Stimulated activated memory B cell treated with anti-CD40 and anti-IgM and Interleukin-4, amounts not matched to agents 10 μg/mL and 1 μg/mL and 100 μg/mL, for 72 hours (primary cell): ENCODE measurements at places on chromosomes 3 and 15.
A peak's percentile ranks its signal among the peaks of the same experiment; 100 is the strongest.

GRCh38 chr3:131794766-131795388, 239.9 kb downstream of the CPNE4 start:
- H3K27me3 ChIP-seq: peaks cover 27% of the 10 kb centered on the region
- no peak for ATAC-seq
- peaks cover 22% of the 10 kb centered on the region for H3K4me1 ChIP-seq
- no peaks in the 10 kb centered on the region for H3K36me3 ChIP-seq

DNA sequence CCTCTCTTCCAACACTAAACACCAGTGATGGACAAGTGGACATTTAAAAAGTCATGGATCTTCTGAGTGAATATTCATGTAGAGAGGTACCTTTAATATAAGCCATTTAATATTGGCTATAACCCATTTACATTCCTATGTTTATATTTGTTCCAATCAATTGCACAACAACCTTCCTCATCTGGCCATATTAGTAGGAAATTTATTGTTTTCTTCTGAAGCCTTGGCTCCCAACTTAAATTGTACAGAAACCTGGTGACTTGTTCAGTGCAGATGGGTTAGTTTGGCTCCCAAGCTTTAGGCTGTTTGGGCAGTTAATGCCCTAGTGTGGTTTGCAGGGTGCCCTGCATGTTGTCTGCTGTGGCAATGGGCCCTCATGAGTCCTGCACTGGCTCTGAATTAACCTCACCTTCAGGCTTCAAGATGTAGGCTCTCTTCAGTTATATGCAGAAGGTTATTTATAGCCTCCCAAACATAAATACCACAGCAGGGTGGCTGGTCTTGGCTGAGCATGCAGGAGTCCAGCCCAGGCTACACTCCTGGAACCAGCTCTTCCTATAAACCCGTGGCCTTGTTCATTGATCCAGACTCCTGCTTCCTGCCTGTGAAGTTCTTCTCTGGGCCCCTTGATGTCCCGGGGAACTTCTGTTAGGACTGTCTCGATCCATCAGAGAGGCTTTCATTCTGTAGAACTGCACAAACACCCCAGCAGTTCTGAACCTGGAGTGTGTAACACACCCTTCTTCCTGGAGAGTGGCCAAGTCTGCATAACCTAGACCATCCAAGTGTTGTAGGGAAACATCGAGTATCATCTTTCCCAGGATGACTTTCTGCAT, 57.0 kb downstream of the DUT start:
- H3K27ac ChIP-seq: no peak overlapping the region
- H3K27me3 ChIP-seq: peaks cover 28% of the 10 kb centered on the region
- no peak for ATAC-seq

- no peak overlapping the region for H3K4me3 ChIP-seq
- peaks cover 9% of the 10 kb centered on the region for H3K4me1 ChIP-seq
- H3K36me3 ChIP-seq: no peaks in the 10 kb centered on the region
- H3K27ac ChIP-seq: no peak overlapping the region
- H3K27me3 ChIP-seq: peaks cover 67% of the 10 kb centered on the region
Observed at GRCh38 chr15:69074001-69074842, 59.7 kb downstream of the NOX5 start.

GRCh38 chr3:16430717-16431630, 82.5 kb downstream of the RFTN1 start:
- peaks cover 82% of the 10 kb centered on the region for H3K4me1 ChIP-seq
- peak; percentile 95 for ATAC-seq
- H3K4me3 ChIP-seq: peak overlapping the region; percentile 66

DNA sequence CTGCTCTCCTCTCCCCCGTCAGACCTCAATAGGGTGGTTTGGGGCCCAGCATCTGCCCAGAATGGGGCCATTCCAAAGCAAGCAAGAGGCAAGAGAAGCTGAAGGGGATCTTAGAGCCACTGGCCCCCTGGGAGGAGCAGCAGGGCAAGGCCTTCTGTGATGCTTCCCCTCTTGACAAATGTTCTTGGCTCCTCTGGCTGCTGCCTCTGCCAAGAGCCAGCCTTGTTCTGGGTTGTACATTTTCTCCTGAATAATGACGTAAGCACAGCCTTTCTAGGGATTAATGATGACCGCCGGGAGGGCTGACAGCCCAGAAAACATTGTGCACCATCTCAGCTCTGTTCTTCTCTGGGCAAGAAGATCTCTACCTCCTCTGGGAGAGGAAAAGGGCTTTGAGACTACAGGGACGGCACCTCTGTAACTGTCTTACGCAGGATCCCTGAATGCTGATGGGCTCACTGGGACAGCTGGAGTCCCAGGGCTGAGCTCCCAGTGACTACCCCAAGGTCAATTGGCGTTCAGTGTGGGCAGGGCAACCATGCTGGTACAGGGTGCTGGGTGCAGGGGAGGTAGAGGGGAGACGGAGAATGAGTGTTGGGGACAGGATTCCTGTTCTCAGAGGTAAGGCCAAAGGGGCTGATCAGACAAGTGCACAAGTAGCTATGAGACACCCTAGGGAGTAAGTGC, 253.3 kb downstream of the FAM43A start:
- H3K27me3 ChIP-seq: peaks cover 11% of the 10 kb centered on the region
- peaks cover 30% of the 10 kb centered on the region for H3K4me1 ChIP-seq
- ATAC-seq: no peak
- H3K27ac ChIP-seq: no peak overlapping the region
- no peak overlapping the region for H3K4me3 ChIP-seq

- peaks cover 8% of the 10 kb centered on the region for H3K36me3 ChIP-seq
- H3K27ac ChIP-seq: no peak overlapping the region
Observed at GRCh38 chr15:85770096-85771041, 24.4 kb downstream of the KLHL25 start.

GRCh38 chr3:16119887-16120286, 54.6 kb upstream of the GALNT15 start:
- H3K4me1 ChIP-seq: no peaks in the 10 kb centered on the region
- H3K27me3 ChIP-seq: no peaks in the 10 kb centered on the region
- ATAC-seq: no peak
- H3K27ac ChIP-seq: no peak overlapping the region
- H3K36me3 ChIP-seq: no peaks in the 10 kb centered on the region

DNA sequence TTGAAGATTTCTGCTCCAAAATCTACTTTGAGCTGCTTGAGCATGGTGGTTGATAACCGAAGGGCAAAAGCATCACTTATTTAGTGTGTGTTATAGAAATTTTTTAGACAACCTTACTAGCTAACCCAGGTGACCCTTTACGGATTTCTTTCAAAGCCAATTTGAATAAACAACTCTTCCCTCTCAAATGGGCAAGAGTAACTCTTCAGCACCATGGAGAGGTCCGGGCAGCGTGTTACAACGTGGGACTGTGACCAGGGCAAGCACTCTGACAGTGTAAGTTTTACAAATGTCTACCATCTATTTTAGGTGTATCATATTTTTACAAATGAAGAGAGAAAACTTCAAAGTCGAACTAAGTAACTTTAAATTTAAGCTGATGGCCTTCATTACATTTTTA, 471.8 kb downstream of the MFSD1 start:
- H3K4me3 ChIP-seq: no peak overlapping the region
- no peaks in the 10 kb centered on the region for H3K36me3 ChIP-seq
- no peaks in the 10 kb centered on the region for H3K4me1 ChIP-seq
- peaks cover 9% of the 10 kb centered on the region for H3K27me3 ChIP-seq
- H3K27ac ChIP-seq: no peak overlapping the region

- H3K27me3 ChIP-seq: peaks cover 13% of the 10 kb centered on the region
- no peaks in the 10 kb centered on the region for H3K36me3 ChIP-seq
- no peak for ATAC-seq
Observed at GRCh38 chr15:48101376-48101961, 19.3 kb upstream of the SLC24A5 start.

DNA sequence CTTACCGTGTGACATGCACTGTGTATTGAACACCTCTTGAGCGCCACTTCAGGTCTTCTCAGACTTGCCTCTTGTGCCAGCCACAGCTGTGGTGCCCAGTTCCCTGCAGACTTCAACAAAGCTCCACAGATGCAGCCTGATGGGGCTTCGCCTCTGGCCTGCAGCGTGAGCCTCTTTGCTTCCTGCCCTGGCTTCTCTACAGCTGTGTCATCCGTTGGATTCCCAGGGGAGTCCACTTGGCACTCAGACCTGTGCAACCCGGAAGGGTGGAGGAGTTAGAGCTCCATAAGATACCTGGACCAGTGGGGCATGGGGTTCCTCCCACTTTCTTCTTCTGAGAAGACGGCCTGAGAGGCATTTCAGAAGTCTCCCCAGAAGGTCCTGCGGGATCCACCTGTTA, 57.7 kb upstream of the BNIP2 start:
- peaks cover 7% of the 10 kb centered on the region for H3K36me3 ChIP-seq
- H3K4me1 ChIP-seq: peaks cover 8% of the 10 kb centered on the region
- H3K4me3 ChIP-seq: no peak overlapping the region
- no peak overlapping the region for H3K27ac ChIP-seq

DNA sequence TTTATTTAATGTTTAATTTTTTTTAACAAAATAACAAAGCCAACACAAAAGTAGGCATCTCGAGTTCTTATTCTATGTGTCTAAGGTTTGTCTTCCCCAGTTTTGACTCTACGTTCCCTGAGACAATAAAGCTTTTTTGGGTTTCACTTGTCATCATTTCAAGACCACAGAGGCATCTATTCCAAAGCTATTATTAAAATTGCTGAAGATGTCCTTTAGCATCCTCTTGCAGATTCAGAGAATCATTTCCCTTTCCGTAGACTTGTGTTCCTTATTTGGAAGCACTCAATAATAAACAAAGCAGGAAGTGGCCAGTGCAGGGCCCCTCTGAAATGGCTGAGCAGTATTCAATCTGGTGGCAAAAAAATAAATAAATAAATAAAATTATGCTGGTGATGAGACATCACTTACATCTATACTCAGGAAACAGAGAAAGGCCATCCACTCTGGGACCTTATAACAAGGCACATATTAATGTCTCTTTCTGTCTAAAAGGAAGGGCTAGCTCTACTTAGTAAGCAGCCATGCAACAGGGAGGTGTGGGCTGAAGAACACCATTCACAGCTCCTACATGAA, 362.3 kb downstream of the WDR72 start:
- H3K36me3 ChIP-seq: no peaks in the 10 kb centered on the region
- ATAC-seq: no peak
- H3K27ac ChIP-seq: no peak overlapping the region
- H3K27me3 ChIP-seq: no peaks in the 10 kb centered on the region
- H3K4me3 ChIP-seq: no peak overlapping the region

- H3K4me3 ChIP-seq: peak overlapping the region; percentile 73
- H3K27ac ChIP-seq: peak overlapping the region; percentile 35
- H3K27me3 ChIP-seq: no peaks in the 10 kb centered on the region
- H3K4me1 ChIP-seq: peaks cover 34% of the 10 kb centered on the region
- peak; percentile 44 for ATAC-seq
- H3K36me3 ChIP-seq: no peaks in the 10 kb centered on the region
Observed at GRCh38 chr3:123067689-123068600, 1.1 kb downstream of the PDIA5 start.

DNA sequence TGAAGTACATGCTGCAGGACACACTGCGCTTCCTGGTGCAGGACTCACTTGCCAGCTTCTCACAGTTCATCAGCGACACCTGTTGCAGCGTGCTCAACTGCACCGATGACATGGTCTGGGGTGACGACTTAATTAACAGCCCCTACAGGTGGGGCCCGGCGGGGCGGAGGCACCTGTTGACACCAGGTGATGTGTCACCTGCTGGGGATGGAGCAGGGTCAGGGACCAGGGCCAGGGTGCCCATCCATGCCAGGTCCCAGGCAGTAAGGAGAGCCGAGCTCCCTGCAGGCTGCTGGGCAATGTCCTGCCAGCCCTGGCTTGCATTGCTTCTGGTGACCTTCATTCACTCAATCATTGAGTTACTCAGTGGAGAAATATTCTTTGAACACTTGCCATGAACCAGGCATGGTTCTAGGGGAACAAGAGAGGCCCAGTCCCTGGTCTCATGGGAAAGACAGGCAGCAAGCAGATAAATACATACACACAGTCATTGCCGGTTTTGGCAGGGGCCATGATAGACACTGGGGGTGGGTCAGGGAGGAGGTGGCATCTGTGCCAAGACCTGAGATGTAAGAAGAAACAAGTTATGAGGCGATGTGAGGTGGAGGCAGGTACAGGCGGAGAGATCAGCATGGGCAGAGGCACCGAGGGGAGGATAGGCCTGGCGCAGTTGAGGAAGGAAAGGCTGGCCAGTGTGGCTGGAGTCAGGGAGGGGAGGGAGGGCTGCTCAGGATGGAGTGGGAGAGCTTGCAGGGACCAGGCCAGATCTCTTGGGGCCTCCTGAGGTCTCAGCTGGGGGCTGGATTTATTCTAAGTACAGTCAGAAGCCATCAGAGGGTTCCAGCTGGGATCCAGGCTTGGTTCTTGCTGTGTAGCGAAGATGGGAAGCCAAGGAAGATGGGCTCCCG, 30.8 kb downstream of the DNAH1 start:
- H3K36me3 ChIP-seq: peaks cover 51% of the 10 kb centered on the region
- no peaks in the 10 kb centered on the region for H3K27me3 ChIP-seq
- H3K27ac ChIP-seq: no peak overlapping the region
- H3K4me1 ChIP-seq: peaks cover 22% of the 10 kb centered on the region

DNA sequence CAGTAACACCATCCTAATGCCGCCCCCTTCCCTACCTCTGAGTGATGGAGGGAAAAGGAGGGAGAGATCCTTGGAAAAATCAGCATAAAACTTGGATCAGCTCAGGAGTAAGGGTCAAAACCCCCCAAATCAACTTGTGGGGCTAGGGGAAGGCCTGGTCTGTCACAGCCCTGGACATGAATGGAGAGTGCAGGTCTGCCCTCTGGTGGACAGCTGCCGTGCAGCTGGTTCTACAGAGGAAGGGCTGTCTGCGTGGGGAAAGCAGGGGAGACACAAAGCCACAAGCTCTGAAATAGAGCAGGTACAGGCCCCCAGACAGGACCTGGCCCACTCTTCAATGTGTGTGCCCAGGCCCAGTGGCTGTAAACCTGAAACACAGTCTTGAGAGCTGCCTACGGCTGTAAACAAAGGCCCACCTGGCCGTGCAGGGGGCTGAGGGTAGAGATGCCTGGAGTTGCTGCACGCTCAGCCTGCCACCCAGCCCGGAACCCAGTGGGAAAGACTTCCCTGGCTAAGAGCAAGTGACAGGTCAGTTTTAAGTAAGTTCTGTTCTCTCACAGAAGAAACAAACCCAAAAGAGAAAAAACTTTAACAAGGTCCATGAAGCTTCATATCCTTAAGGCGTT, 16.4 kb downstream of the CLK3 start:
- no peak overlapping the region for H3K27ac ChIP-seq
- no peak for ATAC-seq
- peaks cover 51% of the 10 kb centered on the region for H3K4me1 ChIP-seq
- no peak overlapping the region for H3K4me3 ChIP-seq
- H3K27me3 ChIP-seq: no peaks in the 10 kb centered on the region

- H3K4me3 ChIP-seq: no peak overlapping the region
- no peak overlapping the region for H3K27ac ChIP-seq
- no peak for ATAC-seq
Observed at GRCh38 chr3:120560304-120561250, 35.6 kb upstream of the NDUFB4 start.

DNA sequence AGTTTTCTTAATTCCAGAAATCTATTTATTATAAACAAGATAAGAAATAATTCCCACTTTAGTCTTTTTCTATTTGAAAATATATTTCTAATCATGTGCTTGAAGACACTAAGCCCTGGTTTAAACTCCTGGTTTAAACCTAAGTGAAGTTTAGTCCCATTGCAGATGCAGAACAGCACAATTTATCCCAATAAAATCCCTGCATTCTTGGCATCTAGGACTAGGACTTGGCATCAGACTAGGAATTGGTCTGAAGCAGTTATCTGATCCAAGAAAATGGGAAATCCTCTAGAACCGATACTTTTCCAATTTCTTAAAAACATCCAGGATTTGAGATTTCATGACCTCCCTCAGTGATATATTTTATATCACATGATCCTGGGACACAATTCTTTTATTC, 168.8 kb upstream of the VEPH1 start:
- H3K27ac ChIP-seq: no peak overlapping the region
- H3K4me1 ChIP-seq: no peaks in the 10 kb centered on the region
- no peaks in the 10 kb centered on the region for H3K27me3 ChIP-seq
- H3K4me3 ChIP-seq: no peak overlapping the region
